ENCODE measurements at places on chromosomes 3 and 15. TPM values are rescaled to one million over a fixed set of nuclear protein-coding genes. Genes with fewer than 3 reads are reported as not detected.

DNA sequence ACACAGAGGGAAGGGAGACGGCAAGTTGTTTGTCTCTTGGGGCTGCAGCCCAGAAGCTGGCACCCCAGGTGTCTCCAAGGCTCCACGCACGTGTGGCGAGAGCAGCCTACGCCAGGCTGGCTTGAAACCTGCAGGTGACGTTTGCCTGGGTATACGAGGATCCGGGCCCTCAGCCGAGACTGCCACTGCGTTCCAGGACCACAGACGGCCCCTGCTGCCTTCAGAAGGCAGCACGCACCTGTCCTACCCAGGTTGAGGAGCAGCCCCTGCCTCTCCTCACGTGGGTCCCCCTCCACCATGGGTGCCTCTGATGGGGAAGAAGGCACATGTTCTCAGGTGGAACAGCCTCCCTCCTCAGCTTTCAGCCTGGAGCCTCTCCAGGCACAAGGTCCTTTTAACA lies 75.3 kb upstream of the PRR20G start:
- no peak for DNase-seq

DNA sequence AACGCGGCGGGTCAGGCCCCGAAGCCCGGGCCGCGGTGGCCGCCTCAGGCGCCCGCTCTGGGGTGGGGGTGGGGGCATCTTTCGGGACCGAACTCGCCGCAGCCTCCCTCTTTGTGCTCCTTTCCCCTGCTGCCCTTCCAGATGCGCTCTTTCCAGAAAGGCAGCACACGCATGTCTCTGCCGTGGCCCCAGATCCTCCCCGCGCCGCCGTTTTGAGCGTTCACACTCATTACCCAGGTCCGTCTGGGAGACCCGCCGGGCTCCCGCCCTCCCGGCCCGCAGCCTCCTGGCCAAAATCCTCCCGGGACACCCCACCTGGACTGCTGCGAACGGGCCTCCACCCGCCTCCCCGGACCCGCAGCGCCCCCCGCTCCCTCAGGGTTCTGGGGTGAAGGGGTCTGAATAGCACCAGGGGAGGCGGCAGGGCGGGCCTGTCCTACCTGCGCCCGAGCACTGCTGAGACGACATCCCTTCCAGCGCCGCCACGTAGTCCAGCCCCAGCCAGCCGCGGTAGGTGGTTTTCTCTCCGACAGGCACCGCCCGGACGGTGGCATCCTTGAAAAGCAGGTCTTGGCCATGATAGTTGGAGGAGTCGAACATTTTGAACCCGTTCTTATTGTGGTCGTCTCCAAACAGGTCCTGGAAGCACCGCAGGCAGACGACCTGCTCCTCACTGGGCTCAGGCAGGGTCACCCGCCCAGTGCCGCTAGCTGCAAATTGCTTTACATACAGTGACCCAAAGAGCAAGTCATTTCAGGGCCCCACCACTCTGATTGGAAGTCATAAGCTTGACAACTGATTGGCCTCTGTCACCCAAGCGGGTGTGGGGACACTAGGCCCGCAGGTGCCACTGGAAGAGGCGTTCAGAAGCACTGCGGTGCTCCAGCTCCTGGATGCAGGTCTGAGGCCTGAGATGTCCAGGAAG lies 25.9 kb downstream of the MELTF start:
- DNase-seq: peak; percentile 60

The MKRN2OS gene
- total RNA-seq: not detected

GRCh38 chr3:190701096-190701532 lies 161.4 kb downstream of the GMNC start:
- no peak for DNase-seq

The PLSCR2 gene
- total RNA-seq: not detected

Data from activated naive CD8-positive, alpha-beta T cell treated with anti-CD3 and anti-CD28 coated beads, Interleukin-2, amount 10 ng/mL, durations not matched to agents 7 days and 5 days (primary cell).